ENCODE measurements at places on chromosomes 11 and 22.
A peak's percentile ranks its signal among the peaks of the same experiment; 100 is the strongest.

DNA sequence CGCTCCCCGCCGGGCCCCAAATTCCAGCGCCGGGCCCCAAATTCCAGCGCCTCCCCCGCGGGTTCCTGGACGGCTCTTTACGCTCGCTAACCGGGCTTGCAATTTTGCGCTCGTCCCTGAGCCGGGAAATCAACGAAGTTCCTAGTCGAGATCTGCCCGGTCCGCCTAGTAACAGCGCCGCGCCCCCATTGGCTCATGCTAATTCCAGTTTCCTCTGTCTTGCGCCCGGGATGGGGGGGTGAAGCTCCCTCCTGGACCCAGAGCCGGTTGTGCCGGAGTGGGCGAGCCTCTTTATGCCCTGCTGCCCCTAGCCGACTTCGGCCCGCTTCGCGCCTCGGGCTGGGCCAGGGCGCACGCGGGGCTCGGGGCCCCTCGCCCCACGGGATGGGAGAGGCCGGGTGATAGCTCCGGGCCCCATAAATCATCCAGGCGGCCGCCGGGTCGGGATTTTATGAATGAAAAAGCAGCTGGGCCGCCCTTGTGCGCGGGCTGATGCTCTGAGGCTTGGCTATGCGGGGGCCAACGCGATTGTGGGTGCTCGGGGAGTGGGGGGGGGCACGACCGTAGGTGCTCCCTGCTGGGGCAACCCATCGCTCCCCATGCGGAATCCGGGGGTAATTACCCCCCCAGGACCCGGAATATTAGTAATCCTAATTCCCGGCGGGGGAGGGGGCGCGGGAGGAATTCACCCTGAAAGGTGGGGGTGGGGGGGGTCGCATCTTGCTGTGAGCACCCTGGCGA, 1.8 kb upstream of the CCND1 start:
- DNase-seq: peak; percentile 86

- no peak for DNase-seq
Measured at GRCh38 chr11:84407091-84407490, 1120.9 kb upstream of the CCDC90B start.

GRCh38 chr11:86175626-86176025, 68.9 kb upstream of the EED start:
- no peak for DNase-seq

GRCh38 chr11:122984186-122985011, 2.8 kb upstream of the BSX start:
- no peak for DNase-seq

- DNase-seq: no peak
Measured at GRCh38 chr11:132402071-132402684, 1031.8 kb downstream of the NTM start.

DNA sequence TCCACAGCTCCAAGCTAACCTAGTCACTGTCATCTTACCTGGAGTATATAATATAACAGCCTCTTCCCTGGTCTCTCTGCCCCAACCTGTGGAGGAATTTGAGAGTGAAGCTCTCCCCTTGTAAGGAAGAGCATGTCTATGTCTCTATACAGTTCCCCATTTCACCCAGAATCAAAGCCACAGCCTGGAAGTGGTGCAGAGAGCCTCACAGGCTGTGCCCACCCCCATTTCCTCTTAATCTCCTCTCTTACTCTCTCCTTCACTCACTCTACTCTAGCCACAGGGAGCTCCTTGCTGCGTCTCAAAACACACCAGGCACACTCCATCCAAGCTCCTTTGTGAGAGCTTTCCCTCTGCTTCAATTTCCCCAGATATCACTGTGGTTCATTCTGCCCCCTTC, 302.5 kb upstream of the ISX start:
- DNase-seq: no peak

GRCh38 chr11:26599425-26599824, 27.4 kb upstream of the MUC15 start:
- DNase-seq: peak; percentile 24

- DNase-seq: no peak
Measured at GRCh38 chr11:12217879-12218278, 107.5 kb downstream of the MICAL2 start.

- no peak for DNase-seq
Measured at GRCh38 chr11:43434893-43435292, 76.2 kb downstream of the TTC17 start.

GRCh38 chr11:35047179-35047578, 91.8 kb upstream of the CD44 start:
- no peak for DNase-seq

GRCh38 chr11:63505857-63506528, at the start of gene LGALS12:
LGALS12 (plus strand) TSS chr11:63506084; CDS start chr11:63506459, 375 bp downstream.
- no peak for DNase-seq

GRCh38 chr22:23102776-23103175, 32.5 kb downstream of the GNAZ start:
- DNase-seq: no peak

DNA sequence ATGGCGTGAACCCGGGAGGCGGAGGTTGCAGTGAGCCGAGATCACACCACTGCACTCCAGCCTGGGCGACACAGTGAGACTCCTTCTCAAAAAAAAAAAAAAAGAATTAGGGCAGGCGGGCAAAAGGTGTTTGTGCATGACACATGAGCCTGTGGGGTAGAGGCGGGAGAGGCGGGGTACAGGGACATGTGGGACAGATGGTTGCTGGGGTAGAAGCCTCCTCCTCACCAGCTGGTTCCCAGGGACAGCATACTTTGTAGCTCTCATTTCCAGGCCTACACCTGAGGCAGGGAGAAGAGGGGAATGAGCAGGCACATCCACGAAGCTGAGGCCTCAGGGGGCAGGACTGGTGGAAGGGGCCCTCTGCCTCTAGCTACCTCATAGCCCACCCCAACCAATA, 23.7 kb downstream of the YWHAH start:
- peak; percentile 95 for DNase-seq

DNA sequence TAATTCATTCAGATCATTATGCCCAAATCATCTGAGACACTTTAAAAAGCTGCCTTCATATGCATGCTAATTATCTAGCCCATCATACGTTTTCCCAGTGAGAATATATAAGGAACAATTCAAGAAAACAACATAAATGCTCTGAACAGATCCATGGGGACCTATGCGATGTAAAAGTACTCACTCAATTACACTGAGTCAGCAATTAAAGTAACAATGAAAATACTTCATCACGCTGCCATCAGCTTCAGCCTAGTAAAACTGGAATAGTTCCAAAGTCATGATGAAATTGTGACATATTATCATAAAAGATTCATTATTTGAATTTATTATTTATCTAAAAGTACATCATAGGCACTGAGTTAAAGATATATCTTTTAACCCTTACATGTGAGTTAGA, 3.7 kb upstream of the OR8K5 start:
- DNase-seq: no peak

DNA sequence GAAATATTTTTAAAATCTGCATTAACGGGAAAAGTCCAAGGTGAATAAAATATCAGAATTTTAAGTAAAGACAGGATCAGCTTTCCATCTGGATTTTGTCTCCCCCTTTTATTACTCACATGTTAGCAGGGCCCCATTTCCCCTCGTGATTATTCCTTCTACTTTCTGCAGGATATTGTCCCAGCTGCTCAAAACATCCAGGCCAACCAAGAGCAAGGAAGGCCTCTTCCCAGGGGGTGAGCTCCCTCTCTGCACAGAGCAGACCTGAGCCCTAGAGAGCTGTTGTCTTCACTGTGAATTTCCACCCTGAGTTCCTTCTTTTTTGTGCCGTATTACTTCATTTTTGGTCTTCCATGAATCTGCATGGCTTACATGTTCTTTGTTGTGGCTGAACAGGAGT, 3.7 kb upstream of the TMPRSS13 start:
- no peak for DNase-seq

GRCh38 chr11:50412832-50413231, 380.2 kb downstream of the OR4C45 start:
- DNase-seq: no peak

- DNase-seq: no peak
Measured at GRCh38 chr22:36904260-36904880, 9.1 kb upstream of the CSF2RB start.

GRCh38 chr11:64185175-64185692, 737 bp upstream of the STIP1 start:
- DNase-seq: peak; percentile 31

GRCh38 chr11:10518123-10518522, 22.9 kb downstream of the RNF141 start:
- DNase-seq: no peak

GRCh38 chr22:30871391-30872284, 96.9 kb downstream of the MORC2 start:
- DNase-seq: no peak

- DNase-seq: no peak
Measured at GRCh38 chr11:14288189-14288935, 70.6 kb downstream of the RRAS2 start.

GRCh38 chr22:42862045-42862734, 5.1 kb upstream of the ARFGAP3 start:
- DNase-seq: no peak

- DNase-seq: no peak
Measured at GRCh38 chr11:17807034-17807433, 72.5 kb downstream of the KCNC1 start.

- no peak for DNase-seq
Measured at GRCh38 chr22:24444251-24444650, 16.9 kb downstream of the ADORA2A start.

DNA sequence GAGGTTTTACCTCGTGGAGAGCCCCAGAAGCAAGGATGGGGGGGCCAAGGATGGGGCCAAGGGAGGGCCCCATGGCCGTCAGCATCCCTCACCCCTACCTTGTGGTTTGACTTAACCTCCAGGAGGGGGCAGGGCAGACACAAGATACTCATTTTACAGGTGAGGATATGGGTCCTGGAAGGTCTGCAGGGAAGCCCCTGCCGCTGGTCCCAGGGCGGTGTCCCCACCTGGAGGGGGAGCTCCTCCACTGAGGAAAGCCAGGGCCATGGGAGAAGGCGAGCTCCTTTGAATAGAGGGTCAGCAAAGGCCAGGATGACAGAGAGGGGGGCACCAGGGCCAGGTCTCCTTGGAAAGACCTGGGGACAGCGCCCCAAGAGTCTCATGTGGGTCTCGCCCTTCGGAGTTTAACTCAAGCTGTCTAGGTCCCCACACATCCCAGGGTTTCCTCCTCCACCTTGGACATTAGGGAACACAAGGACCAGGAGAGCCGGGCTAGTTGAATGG, 5.9 kb upstream of the ADORA2A start:
- no peak for DNase-seq

DNA sequence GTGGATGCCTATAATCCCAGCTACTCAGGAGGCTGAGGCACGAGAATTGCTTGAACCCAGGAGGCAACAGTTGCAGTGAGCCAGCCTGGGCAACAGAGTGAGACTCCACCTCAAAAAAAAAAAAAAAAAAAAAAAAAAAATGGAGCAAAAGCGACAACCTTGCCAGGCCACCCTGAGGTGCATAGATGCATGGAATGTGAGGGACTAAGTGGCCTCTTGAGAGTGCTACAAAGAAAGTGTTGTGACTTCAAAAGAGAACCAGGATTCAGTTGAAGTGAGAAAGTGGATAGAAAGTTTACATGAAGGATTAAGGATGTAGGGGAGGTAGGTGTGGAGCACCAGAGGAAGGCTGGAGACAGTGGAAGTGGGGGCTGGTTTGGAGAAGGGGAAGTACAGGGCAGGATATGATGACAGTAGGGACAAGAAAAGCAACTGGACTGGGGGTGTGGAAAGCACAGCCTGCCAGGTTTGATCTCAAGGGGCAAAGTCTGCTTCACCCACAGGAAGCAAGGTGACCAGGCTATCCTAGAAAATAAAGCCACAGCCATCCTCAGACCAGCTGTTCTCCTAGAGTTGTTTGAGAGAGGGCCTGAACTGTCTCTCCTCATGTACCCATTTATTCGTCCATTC, 36.0 kb upstream of the OLFML1 start:
- DNase-seq: no peak

- DNase-seq: no peak
Measured at GRCh38 chr11:72588421-72589410, 85.5 kb downstream of the PDE2A start.

- DNase-seq: no peak
Measured at GRCh38 chr11:94960488-94960887, 12.9 kb downstream of the CWC15 start.

Data from NCI-H2171 (cell line).